Hematopoietic multipotent progenitor cell treated with erythropoietin and hydrocortisone succinate and interleukin-3 and kit ligand, for 8 days (in vitro differentiated cells): ENCODE measurements at places on chromosomes 4 and X.

DNA sequence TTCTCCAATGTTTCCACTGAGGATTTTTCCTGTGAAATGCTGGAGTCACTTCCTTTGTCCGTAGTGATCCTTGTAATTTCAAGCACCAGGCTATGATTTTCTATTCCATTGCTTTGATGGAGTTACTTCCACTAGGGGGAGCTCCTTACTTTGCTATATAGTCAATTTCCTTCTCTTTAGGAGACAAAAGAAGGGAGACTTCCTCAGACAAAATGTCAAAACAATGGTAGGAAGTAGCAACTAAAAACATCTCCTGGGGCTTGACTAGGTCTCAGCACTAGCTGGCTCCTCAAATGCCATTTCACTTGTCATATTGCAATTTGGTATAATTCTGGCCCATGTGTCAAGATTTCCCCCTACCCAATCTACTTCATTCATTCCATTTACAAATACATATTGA, 24.1 kb downstream of the ZCCHC12 start:
- peak; percentile 52 for DNase-seq

GRCh38 chr4:791898-792625, 33.9 kb downstream of the CPLX1 start:
- DNase-seq = peak; percentile 38

DNA sequence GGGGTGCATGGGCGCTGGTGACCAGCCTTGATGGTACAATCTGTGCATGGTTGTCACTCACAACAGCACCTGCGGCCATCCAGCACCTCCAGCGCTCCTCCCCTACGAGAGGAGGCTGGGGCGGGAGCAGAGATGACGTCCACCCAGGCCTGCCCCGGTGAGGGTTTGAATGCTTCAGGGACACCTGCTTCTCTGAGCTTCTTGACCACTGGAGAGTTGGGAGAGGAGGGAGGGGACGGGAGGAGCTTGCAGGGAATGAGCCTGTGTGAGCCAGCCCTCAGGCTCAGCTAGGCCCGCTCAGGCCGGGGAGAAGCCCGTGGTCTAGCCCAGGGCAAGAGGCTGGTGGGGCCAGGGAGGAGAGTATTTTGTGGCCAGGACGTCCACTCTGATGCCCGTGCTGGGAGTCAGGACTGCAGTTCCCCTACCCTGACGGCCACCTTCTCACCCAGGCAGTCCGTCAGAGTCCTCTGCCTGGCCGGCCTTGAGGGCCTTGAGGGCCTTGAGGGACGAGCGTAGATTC, 59.2 kb downstream of the CPZ start:
- DNase-seq = no peak

DNA sequence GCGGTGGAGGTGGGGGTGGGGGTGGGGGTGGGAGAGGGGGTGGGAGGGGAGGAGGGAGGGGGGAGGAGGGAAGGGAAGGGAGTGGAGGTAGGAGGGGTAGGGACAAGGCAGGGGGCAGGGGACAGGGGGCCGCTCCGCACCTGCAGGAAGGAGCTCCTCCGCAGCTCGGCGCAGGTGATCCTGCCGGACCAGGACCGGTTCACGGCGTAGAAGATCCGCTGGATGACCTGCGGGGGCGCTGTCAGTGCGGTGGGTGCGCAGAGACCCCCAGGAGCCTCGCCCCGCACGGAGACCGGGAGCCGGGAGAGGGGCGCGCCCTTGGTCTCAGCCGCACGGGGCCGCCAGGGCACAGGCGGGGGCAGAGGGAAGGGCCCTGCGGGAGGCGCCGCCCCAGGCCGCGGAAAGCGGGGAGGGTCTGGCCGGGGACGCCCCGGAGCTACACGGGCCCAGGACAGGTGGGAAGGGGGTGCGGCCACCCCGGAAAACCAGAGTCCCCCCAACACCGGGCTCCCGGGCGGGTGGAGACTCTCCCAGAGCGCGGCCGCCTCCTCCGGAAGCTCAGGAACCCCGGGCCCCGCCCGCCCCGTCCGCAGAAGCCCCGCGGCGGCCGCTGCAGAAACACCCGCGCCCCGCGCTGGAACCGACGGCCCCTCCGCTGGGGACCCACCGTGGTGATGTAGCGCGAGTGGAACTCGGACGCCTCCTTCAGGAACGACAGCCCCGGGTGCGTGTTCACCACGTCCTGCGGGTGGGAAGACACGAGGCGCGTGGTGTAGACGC, 27.6 kb upstream of the GTPBP6 start:
- DNase-seq = no peak

DNA sequence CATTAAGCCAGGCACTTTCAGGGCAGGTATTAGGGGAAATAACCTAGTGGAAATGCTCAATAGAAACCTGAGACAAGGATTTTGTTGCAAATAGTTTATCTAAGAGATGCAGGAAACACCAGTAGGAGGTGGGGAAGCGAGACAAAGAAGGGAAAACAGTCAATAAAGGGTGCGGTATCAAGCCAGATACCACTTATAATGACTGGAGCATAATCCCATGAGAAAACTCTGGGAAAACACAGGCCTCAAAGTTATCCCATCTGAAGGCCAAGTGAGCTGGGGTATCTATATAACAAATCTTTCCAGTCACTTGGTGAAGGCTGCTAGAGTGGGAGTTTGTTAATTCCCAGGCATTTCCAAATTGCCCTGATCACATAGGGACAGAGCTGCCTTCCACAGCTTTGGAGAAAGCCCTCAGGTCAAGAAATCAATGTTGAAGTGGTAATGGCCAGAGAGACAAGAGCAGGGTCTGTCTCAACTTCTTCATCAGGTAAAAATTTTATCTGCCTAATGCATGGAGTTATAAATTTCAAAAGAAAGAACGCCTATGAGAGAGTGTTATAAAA, 9.8 kb upstream of the HMGB2 start:
- no peak for DNase-seq

DNA sequence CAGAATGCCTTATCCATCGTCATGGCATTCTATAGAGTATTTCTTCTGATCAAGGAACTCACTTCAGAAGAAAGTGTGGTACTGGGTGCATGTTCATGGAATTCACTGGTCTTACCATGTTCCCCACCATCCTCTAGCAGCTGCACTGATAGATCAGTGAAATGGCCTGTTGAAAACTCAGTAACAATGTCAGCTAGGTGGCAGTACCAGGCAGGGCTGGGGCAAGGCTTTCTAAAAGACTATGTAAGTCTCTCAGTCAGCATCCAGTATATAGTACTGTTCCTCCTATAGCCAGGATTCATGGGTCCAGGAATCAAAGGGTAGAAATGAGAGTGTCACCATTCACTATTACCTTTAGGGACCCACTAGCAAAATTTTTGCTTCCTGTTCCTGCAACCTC, 15.8 kb upstream of the LDB2 start:
- DNase-seq = no peak

DNA sequence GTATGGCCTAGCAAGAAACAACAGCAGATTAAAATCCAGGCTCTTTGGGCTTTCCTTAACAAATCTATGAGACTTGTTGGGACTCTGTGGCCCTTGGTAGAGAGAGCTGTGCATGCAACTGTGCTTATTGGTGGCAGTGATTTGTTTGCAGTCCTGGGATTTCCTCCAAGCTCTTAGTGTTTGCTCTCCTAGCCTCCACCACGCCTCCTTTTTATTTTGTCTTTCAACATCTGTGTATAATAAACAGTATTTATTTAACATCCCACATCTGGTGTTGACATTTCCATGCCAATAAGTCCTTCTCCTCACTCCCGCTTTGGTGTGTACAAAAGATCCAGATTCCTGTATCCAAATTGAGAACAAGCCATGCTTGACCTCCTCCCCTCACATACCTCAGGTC, 3.1 kb downstream of the TNMD start:
- DNase-seq = no peak

- peak; percentile 61 for DNase-seq
Measured at GRCh38 chrX:23742174-23742696, 841 bp downstream of the ACOT9 start.

DNA sequence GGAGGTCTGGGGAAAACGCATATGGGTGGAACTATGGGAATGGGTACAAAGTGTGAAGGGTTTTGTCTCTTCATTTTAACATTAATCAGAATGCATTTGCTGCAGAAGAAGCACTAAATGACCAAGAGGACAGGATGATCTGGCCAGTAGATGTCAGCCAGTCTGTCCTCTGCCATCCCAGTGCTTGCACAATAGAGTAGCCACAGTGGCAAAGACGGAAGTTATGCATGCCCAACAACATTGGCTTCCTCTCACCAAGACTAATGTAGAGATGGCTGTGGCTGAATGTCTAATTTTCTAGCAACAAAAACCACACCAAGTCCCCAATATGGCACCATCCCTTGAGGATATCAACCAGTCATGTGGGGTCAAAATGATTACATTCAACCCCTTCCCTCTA, 45.0 kb upstream of the ARHGEF6 start:
- no peak for DNase-seq

DNA sequence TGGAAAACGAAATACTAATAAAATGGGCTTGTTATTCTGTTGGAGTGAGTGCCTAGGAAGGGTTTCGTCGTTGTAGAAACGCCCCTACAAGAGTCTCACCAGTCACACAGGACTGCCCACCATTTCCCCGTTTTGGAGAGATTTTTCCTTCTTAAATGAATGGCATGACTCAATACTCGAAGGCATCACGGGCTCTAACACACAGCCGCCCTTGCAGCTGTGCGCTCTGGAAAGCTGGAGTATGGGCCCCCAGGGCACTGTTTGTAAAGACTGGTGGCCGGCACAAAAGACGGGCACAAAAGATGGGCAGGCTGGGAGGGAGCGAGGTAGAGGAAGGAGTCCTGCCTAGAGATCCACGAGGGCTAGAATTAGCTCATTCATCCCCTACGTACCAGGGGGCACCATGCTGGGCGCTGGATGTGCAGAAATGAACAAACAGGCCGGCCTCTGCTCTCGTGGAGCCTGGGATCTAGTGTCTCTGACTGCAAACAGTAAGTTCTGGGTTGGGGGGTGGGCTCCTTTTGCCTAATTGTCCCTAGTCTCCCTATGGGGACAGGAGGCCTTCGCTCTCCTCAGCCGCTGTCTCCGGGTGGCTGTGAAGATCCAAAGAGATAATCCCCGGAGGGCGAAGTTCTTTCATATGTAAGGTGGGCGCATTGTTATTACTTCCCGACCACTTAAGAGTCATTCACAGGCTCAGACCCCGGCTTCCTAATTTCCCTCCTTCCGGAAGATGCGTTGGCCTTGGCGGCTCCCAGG, 1.0 kb upstream of the SFRP2 start:
- DNase-seq = peak; percentile 6

DNA sequence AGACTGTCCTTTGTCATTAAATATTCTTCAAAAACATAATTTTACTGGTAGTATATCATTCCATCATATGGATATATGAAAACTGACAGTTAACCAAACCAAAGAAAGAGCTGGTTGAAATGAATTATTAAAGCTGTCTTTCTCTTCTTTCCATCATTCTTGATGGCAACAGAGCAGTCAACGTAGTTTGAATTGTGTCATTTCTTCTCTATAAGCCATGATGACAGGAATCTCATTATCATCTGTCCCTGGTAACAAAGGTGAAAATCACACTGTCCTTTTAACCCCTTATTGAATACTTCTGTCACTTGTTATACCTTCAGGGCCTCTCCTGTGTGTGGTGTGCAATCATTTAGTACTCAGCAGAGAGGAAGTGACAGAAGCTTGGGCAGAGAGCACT, 197.0 kb upstream of the SLITRK2 start:
- DNase-seq = no peak

DNA sequence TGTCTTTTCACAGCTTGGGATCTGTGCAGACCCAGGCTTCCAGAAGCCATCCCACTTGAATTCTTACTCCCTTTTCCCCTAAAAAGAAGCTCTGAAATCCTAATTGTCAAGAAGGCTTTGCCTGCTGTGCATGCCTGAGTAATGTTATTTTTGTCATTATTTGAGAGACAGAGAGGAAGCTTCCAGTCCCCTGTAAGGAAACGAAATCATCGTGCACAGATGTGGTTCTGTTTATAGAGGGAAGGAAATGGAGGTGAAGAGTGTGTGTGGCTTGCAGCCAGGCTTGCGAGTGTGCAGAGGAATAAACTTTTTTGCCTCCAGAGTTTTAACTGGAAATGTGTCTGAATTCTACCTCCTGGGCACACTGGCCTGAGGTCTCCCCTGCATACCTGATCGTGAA, 70.2 kb downstream of the TBL1X start:
- DNase-seq = no peak

DNA sequence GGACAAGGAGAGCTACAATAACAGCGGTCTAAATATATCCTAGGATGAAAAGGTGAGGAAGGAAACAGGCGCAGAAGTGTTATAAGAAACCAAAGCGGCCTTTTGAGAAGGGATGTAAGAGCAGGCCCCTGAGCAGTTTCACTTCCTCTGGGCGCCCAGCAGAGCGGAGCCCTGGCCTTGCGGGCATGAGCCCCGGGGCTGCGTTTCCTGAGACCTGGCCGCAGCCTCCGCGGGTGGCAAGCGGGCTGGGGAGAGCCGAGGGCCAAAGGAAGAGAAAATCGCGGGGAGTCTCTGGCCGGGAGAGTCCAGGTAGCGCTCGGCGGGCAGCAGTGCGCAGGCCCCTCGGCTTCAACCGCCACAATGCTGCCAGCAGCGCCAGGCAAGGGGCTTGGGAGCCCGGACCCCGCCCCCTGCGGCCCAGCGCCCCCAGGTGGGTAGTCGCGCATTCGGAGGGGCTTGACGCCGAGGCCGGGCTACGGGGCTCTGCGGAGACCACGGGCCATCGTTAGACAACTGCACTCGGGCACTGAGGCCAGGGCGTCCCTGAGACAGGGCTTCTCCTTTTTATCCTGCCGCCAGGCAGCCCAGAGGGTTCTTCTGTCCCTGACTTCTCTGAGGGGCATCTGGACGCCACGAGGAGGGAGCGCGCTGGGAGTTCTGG, at the start of gene BANK1:
TSS of gene BANK1 (plus strand) at position 210 of the 661 bp plus-strand sequence. CDS start at position 361, 151 bp downstream.
- peak; percentile 61 for DNase-seq

GRCh38 chrX:113726009-113726408, 857.9 kb upstream of the HTR2C start:
- DNase-seq = no peak

DNA sequence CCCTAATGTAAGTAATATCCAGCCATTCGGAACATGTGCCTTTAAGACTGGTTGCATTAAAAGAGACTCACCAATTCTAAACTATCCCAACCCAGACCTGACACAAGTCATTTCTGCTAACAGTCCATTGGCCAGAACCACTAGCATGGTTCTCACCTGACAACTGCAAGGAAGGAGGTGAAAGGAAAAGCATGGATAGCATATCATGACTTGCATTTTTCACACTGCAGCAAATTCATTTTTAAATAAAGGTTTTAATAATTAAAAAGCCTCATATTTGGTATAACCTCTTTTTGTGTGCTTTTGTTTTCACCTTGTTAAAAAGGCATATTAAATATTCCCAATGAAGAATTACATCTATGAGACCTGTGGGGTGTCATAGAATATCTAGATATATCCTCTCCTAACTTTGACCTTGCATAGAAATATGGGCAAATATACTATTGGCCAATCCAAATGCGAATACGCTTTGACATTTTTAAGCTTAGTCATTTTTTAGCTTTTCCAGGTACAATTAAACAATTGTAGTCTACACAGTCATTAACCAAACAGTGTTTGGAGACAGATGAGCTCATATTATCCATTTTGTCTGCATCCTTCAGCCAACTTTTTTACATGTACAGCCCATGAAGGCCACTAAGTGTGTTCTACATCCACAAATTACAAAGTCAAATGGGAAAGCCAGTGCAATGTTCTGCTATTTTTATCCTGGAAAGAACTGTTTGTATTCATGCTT, 295.3 kb downstream of the PDGFC start:
- DNase-seq = no peak
